ENCODE measurements at places on chromosomes 7 and 10.

DNA sequence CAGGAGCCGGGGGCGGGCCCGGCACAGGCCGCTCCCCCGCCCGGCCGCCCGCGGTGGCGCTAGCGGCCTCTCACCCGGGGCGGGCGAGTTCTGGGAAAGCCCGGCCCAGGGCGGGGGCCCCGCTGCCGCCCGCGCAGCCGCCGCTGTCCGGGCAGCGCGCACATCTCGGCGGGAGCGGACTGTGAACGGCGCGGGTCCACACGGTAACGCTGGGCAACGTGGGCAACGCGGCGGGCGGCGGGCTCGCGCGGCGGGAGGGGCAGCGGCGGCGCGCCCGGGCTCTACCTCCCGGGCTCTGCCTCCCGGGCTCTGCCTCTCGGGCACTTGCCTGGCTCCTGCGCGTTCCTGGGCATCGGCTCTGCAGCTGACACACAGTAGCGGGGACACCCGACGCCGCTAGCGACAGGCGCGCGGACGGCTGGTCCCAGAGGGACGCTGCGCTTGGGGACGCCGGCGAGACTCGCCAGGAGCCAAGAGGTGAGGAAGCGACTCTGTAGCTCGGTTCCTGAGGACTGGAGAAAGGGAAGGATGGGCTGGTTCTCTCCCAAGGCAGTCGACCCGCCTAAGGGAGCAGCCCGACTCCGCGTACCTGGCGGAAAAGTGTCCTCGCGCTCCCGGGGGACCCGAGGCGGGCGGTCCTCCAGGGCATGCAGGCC is at the start of gene PLCE1:
Gene PLCE1 (plus strand): TSS at position 150 of the 656 bp plus-strand sequence. CDS start 37,116 bp downstream, outside the sequence.
- DNase-seq = peak; percentile 75

DNA sequence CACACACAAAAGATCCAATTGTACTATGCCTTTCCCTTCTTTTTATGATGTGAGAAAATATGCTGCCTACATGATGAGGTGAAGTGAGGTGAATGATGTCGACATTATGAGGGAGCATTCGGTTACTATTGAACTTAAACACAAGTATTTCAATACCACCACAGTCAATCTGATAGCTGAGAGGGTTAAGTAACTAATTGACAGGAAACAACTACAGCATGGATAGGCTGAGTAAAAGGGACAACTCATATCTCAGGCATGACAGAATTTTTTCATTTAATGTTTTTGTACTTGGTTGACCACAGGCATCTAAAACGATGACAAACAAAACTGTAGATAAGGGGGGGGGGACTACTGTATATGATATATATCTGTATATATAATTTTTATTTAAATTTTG is 488.9 kb downstream of the SH2D4B start:
- no peak for DNase-seq

DNA sequence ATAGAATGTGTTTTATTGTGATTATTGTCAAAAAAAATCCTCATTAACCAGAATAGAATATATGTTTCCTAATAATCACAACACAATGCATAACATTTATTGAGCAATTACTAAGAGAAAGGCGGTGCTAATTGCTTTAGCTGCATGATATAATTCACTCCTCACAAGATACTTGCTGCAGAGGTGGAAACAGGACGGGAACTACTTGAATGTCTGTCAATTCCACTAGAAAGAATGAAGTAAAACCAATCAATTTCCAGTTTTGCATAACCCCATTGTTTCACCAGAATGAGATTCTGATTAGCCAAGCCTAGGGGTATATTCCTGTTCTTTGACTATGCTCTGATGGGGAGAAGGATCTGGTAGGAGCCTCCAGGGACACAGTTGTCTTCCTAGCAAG is 239.1 kb upstream of the NRP1 start:
- no peak for DNase-seq

DNA sequence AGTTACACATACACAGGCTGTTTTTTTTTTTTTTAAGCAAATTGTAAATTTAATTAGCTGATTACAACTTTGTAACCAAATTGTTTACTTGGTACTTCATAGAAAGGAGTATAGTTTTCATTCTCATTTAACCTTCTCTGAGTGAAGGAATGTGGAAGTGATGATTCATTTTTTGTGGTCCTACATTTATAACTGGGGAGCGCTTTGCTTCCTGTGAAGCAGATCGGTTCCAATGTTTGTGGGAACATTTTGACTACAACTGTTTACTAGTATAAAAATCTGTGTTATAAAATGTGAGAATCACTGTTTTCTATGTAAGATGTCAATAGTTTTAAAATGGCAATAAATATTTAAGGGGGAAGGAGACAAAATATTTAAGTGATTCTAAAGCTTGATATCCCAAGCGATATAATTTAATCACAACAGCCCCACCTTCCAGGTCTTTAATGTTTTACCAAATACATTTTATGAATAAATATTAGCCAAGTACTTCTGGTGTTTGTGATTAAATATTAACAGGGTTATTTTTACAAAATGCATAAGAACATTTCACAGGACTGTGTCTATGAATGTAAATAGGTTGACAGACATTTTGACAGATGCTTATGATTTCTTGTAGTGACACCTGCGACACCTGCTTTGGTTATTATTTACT is 57.1 kb downstream of the NXPH1 start:
- peak; percentile 70 for DNase-seq

DNA sequence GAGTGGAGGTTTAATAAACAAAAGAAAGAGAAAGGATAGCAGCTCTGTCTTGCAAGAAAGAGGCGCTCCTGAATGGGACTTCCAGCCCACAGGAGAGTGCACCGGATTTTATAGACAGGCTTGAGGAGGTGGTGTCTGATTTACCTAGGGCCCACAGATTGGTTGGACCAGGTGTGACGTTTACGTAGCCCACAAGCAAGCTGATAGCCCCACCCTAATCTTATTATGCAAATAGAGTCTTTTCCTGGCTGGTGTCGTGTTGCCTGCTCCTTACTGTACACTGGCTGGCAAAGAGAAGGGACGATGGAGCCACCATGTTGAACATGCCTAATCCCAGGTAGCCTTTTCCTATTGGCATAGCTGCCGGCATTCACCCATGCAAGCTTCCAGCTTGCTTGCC is 319.7 kb upstream of the POM121L12 start:
- DNase-seq = no peak

- no peak for DNase-seq
These were observed 1007.6 kb downstream of the ANKRD7 start for GRCh38 chr7:119232091-119232490.

GRCh38 chr10:132700156-132701098 is 85.5 kb downstream of the NKX6-2 start:
- no peak for DNase-seq

DNA sequence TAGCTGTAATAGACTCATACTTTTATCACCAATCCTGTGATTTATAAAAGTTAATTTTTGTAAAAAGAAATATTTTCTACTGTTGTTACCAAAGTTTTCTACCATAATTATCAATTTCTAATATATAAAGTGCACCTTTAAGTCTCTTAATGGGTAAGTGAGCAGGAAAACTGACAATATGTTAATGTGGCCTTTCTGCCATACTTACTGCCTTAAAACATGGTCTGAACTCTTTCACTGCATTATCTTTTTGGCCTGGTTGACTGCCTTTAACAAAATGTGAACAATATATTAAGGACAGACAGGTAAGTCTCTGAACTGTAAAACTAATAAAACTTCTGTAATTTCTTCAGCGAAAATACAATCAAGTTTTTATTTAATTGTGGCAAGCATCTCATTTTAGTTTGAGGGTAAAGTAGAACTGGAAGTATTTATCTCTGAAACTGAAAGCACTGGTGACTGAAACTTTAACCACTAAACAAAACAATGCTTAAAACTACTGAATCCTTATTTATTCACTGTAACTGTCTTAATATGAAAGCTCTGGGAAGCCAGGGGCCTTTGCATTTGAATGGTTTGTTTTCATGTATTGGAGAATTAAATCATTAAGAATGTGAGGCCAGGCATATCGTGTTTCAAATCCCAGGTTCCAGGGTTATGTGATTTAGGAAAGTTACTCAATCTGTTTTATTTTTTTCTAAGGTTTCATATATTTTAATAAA is 948.8 kb upstream of the POT1 start:
- DNase-seq = no peak

DNA sequence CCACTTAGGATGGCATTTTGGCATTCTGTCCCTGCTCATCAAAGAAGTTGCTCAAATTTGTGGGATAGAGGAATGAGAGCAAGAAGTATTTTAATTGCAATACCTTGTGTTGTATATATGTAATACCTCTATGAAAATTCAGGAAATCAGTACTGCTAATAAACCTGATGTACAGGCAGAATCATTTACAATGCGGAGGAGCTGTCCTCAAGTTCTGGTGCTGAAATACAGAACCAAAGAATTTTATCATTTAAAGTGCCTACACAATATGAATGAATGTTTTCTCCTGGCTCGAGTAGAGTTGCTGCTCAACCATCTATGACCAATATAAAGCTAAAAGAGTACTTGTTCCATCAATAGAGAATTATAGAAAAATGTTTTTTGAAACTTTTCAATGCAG is 305.8 kb downstream of the PLXNA4 start:
- DNase-seq = peak; percentile 13

DNA sequence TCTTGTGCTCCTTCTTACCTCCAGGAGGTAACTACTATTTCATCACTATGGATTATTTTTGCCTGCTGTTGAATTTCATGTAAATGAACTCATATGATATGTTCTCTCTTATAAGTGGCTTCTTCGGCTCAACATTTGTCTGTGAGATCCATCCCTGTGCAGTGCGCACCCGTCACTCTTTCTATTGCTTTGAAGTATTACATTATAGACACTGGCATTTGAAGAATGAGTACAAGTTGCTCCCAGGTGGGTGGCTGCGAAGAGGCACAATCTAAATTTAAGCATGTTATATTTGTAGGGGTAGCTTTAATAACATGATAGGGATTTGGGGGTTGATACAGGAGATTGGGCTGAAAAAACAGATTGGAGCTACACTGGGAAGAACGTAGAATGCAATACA is 809.7 kb downstream of the CCSER2 start:
- DNase-seq = no peak

DNA sequence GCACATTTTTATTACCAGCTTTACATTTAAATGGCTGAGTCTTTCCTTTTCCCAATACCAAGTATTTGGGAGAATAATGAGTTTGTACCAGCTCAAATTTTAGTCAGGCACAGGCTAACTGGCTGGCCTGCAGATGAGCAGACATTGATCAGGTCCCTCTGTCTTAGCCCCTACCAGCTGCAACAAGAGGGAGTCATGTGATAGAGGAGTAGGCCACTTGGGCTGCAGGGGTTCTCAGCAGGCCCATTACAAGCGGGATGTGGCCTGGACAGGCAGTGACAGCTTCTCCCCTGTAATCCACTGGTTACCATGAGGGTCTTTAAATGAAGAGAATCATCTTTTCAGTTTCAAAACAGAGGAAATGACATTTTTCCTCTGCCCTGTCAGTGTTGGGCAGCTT is 283.6 kb downstream of the SUGCT start:
- DNase-seq = no peak

DNA sequence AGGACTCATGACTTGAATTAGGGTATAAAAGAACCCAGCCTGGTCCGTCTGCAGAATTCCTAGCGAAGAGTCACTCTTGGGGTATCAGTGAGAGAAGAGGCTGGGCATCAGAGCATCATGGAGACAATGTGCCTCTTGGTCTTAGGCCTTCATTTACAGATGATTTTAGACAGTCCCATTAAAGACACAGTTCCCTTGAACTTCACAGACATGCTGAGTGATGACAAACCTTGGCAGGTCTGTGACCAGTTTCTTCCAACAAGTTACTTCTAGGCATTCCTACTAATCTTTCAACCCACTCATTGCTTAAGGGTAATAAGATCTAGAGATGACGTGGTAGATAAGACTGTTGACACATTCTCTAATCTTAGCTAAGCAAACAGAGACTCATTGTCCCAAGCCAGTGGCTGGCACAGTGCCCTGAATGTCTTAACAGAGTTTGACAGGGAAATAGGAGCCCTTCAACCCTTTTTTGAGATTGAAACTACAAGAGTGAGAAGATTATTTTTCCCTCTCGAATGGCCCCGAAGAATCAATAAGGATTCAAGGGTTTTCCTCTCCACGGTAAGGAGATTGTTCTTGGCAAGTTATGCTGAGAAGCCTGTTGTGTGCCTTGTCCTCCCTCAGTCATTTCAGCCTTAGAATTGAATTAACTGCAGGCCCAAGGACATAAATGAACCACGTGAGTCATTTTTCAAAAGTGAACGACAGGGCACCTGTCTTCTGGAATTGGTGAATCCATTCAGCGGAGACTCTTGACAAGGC is 281.1 kb downstream of the CCDC3 start:
- peak; percentile 94 for DNase-seq

GRCh38 chr7:17234030-17234397 is 64.4 kb upstream of the AHR start:
- peak; percentile 48 for DNase-seq

- peak; percentile 34 for DNase-seq
These were observed 45.0 kb downstream of the ALOX5 start for GRCh38 chr10:45418849-45419675.

GRCh38 chr7:83908526-83908925 is 259.6 kb upstream of the SEMA3E start:
- DNase-seq = no peak

GRCh38 chr7:50411332-50411731 is 38.8 kb downstream of the FIGNL1 start:
- no peak for DNase-seq

- DNase-seq = no peak
These were observed 15.0 kb downstream of the SLC18A2 start for GRCh38 chr10:117255835-117256460.

GRCh38 chr7:25322473-25322872 is 94.2 kb upstream of the NPVF start:
- DNase-seq = no peak

DNA sequence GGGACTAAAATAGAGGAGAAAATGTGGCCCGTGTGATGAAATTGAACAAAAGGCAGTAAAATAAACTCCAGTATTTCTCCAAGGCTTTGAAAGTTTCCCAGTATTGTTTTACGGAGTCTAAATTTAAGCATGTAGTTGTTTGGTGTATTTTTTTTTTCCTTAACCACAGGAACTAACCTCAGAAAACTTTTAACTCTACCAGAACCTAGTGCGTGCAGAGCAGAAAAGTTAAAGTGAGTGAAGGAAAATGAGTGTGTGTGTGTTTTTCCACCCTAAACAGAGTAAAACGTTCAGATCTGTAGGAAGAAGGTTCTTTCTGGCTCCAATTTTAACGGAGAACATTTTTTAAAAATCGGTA is 812 bp downstream of the PROSER2 start:
- DNase-seq = peak; percentile 35

DNA sequence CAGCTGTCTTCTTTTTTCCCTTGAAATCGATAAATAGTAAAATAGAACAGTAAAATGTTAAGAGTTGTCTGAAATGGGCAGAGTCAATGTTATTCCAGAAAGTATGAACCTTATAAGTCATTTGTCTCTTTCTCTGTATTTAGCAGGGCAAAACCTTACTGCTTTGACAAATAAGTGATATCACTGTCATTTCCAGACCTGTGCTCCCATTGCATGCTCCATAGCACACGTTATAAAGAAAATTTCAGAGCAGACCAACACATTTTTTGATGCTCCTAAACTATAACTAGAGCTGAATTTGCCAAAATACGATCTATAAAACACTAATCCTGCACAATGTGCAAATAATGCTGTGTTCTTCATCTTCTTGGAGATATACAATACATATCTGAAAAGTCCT is 1.1 kb downstream of the A1CF start:
- no peak for DNase-seq

Measured in myocyte (in vitro differentiated cells).